ENCODE measurements at places on chromosomes 3 and 15.

DNA sequence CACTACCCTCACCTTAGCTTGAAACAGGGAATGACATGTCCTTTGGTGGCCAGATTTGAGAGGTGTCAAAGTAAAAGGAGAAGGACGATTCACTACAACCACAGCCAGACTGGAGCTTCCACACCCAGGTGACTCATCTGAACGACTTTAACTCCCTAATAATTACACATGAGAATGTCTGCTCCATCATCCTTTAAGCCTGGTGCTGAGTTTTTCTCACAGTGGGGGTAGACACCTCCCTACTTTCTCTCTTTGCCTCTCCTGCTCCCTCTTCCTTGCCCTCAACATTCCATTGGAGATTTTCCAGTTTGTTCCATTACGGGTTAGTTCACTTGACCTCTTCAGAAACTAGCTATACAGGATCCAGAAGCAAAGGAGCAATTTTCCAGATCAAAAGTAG is 154.3 kb upstream of the BHLHE40 start:
- DNase-seq = no peak

GRCh38 chr3:190266913-190267290 is 55.3 kb downstream of the CLDN1 start:
- no peak for DNase-seq

GRCh38 chr3:64108231-64108630 is 84.9 kb upstream of the PSMD6 start:
- DNase-seq = no peak

DNA sequence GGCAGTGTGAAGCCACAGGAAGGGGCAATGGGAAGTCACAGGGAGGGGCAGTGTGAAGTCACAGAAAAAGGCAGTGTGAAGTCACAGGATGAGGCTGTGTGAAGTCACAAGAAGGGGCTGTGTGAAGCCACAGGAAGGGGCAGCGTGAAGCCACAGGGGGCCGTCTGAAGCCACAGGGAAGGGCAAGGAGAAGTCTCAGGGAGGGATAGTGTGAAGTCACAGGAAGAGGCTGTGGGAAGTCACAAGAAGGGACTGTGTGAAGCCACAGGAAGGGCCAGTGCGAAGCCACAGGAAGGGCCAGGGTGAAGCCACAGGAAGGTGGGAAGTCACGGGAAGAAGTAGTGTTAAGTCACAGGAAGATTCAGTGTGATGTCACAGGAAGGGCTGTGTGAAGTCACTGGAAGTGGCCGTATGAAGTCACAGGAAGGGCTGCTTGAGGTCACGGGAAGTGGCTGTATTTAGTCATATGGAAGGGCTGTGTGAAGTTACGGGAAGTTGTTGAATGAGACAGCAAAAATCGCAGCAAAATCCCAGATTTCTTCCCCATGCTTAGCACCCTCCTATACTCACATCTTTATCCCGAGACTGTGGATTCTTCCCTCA is 38.6 kb downstream of the GASK1A start:
- DNase-seq = no peak

GRCh38 chr3:64163755-64164148 is 61.5 kb downstream of the PRICKLE2 start:
- no peak for DNase-seq

GRCh38 chr3:155308831-155309230 is 15.3 kb upstream of the STRIT1 start:
- no peak for DNase-seq

DNA sequence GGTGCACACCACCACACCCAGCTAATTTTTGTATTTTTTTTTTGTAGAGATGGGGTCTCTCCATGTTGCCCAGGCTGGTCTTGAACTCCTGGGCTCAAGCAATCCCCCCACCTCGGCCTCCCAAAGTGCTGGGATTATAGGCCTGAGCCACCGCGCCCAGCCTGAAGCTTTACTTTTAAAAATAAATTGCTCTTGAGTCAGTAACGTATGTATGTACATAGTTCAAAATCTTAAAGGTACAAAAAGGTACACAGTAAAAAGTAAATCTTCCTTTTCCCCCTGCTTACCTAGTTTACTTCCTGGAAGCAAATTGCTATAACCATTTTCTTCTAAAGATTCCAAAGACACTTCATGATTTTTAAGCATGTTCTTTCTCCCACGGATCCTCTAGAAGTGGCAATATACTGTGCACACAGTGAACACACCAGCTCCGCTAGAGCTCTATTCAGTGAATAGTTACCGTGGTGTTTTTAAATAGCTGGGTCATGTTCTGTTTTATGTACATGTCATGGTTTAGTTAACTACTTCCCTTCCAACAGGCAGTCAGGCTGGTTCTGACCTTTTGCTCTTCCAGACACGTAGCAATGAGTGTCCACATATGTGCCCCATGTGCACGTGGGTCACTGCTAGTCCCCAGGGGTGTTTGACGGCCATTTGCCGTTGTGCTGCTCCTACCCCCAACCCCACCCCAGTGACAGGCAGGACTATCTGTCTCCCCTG is 82.1 kb downstream of the EEFSEC start:
- DNase-seq = no peak

DNA sequence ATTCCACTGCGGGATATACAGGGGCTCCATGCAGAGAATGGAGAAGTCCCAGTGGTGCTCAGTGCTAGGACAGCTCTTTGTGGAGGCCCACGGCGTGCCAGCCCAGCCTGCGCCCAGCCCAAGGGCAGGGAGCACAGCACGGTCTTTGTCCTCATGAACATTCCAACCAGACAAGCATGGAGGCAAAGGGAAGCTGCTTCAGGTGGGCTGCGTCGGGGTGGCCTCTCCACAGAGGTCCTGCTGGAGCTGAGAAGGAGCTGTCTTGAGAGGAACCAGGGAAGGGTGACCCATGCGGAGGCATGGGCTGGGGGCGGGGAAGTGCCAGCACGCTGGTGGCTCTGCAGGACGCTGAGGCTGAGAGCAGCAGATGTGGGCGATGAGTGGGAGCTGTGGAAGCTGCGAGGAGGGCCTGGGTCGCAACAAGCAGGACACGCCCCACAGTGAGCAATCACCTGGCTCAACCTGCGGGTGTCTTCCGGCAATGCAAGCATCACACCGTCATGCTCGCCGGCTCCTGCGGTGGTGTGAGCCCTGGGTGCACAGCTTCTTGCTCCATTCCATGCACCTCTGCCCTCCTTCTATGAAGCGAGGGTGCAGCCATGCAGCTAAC is 14.0 kb upstream of the KLF15 start:
- no peak for DNase-seq

GRCh38 chr3:185900228-185900627 is 37.6 kb downstream of the TRA2B start:
- no peak for DNase-seq

DNA sequence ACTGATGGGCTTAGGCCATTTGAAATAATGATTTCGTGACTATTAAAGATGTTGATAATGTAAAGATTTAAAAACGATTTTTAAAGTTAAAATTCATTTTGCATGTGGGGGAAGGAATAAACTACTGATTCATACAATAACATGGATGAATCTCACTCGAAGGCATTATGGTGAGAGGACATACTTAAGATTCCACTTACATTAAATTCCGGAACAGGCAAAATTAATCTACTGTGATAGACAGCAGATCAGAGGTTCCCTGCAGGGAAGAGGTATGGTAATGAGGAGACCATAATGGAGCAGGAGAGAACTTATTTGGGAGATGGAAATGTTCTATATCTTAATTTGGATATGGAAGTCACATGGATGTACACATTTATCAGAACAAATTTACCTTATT is 28.4 kb upstream of the RAB6B start:
- DNase-seq = no peak

GRCh38 chr3:48686538-48687219 is 964 bp upstream of the NCKIPSD start:
- DNase-seq = no peak

GRCh38 chr15:51289290-51289689 is 49.1 kb downstream of the CYP19A1 start:
- no peak for DNase-seq

- no peak for DNase-seq
These were observed 129.4 kb downstream of the STT3B start for GRCh38 chr3:31661993-31662670.

GRCh38 chr3:57048052-57048671 is 12.3 kb upstream of the SPATA12 start:
- no peak for DNase-seq

GRCh38 chr3:64138046-64138445 is 87.2 kb downstream of the PRICKLE2 start:
- no peak for DNase-seq

- DNase-seq = no peak
These were observed 161.1 kb downstream of the CLSTN2 start for GRCh38 chr3:140096037-140096436.

GRCh38 chr3:128133273-128133883 is 9.8 kb upstream of the RUVBL1 start:
- no peak for DNase-seq

DNA sequence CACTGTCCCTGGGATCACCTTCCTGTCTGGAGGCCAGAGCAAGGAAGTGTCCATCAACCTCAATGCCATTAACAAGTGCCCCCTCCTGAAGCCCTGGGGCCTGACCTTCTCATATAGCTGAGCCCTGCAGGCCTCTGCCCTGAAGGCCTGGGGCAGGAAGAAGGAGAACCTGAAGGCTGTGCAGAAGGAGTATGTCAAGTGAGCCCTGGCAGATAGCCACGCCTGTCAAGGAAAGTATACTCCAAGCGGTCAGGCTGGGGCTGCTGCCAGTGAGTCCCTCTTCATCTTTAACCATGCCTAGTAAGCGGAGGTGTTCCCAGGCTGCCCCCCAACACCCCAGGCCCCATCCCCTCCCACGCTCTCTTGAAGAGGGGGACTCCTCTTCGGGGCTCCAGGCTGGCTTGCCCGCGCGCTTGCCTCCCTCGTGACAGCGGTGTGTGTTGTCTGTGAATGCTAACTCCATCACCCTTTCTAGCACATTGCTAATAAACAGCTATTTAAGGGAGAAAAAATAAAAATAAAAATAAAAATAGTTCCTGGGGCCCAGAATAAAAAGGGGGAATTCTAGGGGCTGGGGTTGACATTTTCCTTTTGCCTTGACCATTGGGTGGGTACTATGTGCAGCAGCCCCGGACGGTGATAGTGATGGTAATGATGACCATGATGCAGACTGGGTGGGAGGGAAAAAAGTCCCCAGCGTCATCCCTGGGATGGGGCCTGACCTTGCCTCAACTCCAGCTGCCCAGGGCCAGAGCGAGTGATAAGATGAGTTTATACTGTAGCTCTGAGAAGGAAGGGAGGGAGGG is 3.3 kb upstream of the ALAS1 start:
- DNase-seq = no peak

- DNase-seq = no peak
These were observed 47.5 kb downstream of the MYH15 start for GRCh38 chr3:108462899-108463298.

- DNase-seq = no peak
These were observed 30.1 kb downstream of the PPARG start for GRCh38 chr3:12318758-12319621.

GRCh38 chr3:168534761-168535160 is 439.0 kb upstream of the GOLIM4 start:
- no peak for DNase-seq

DNA sequence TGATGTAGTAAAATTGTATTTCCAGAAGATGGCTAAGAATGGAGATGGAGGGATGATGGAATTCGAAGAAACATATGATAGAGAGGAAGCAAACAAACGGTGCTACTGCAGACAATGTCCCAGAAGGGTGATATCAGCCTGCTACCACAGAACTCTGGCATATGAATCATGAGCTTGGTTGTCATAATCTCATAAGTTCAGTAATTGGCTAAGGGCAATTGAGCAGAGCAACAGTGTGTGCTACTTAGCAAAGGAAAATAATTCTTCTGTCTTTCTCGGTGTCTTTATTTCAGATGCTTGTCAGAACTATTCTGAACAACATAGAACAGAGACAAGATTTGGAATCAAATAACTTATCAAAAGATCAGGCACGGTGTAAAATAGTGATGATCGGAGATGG is 407.3 kb downstream of the GBE1 start:
- no peak for DNase-seq

- DNase-seq = no peak
These were observed 87.8 kb downstream of the NECTIN3 start for GRCh38 chr3:111159391-111159790.

- DNase-seq = no peak
These were observed 50.1 kb upstream of the UBE2E2 start for GRCh38 chr3:23152989-23153388.

DNA sequence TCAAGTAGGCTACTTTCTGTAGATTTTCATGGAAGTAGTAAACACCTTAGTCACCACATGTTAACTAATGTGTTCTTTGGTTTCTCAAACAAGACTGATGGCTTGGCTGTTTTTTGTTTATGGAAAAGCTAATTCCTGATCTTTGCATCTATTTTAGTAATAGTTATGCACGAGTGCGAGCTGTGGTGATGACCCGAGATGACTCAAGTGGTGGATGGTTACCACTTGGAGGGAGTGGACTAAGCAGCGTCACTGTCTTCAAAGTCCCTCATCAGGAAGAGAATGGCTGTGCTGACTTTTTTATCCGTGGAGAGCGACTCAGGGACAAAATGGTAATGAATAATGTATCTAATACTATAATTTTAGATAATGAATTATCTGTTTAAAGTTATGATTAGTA is 46.6 kb downstream of the SPRED1 start:
- no peak for DNase-seq

GRCh38 chr3:14485981-14486380 is 54.2 kb downstream of the GRIP2 start:
- no peak for DNase-seq

GRCh38 chr15:77398927-77399326 is 21.0 kb downstream of the PEAK1 start:
- no peak for DNase-seq

GRCh38 chr15:80823120-80823519 is 44.0 kb downstream of the CEMIP start:
- no peak for DNase-seq

- no peak for DNase-seq
These were observed 76.3 kb upstream of the NR2F2 start for GRCh38 chr15:96254173-96254572.

DNA sequence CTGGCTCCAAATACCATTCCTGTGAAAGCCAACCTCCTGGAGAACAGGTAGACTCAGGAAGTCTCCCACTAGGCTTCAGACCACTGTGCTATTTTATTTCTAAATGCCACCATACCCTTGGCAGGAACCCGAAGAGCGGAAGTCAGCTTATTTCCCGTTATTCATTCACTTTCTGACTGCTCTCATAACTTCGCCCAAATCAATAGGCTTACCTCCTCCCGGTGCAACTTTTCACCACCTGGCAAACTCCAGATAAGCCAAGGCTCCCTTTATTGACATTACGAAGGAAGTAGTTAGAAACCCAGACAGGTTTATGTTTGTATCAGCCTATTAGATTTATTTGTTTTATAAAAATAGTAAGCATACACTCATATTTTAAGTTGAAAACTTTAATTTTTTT is 3.3 kb upstream of the CCDC54 start:
- no peak for DNase-seq

DNA sequence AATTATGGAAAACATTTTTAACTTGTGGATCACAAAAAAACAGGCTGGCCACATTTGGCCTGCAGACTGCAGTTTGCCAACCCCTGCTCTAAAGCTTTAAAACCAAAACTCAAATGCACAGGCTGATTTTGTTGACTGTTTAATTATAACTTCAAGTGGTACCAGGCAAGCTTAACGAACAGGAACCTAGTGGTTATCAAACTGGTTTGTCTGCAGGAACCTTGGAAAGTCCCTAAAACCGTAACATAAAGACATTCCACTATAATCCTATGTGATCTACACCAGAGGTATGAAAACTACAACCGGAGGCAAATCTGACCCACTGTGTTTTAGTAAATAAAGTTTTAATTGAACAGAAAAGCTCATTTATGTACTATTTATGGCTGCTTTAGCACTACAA is 52.4 kb downstream of the TBL1XR1 start:
- no peak for DNase-seq

GRCh38 chr3:18443665-18444594 is 18.8 kb upstream of the SATB1 start:
- DNase-seq = no peak

- DNase-seq = no peak
These were observed 883 bp downstream of the RTP4 start for GRCh38 chr3:187369089-187369447.

Data from esophagus squamous epithelium (tissue), 5 donors.